Epithelial cell of proximal tubule (primary cell): ENCODE measurements at places on chromosomes 13 and 19.

DNA sequence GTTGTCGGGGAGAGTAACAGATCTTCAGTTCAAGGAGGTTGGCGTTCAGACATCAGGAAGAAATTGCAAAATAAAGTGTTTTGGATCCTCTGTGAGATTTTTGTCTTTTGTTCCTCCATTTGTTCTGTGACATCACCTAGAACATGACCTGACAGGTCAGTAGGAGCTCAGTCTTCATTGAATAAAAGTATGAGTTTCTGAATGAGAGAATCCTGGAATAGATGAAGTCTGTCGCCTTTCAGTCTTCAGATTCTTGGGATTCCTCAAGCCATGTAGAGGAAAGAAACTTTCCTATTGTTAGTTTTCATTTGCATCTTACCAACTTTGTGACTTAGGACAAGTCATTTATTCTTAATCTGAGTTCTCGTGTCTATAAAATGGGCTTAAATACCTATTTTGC is 14.4 kb downstream of the ARHGAP35 start:
- no peak for DNase-seq

DNA sequence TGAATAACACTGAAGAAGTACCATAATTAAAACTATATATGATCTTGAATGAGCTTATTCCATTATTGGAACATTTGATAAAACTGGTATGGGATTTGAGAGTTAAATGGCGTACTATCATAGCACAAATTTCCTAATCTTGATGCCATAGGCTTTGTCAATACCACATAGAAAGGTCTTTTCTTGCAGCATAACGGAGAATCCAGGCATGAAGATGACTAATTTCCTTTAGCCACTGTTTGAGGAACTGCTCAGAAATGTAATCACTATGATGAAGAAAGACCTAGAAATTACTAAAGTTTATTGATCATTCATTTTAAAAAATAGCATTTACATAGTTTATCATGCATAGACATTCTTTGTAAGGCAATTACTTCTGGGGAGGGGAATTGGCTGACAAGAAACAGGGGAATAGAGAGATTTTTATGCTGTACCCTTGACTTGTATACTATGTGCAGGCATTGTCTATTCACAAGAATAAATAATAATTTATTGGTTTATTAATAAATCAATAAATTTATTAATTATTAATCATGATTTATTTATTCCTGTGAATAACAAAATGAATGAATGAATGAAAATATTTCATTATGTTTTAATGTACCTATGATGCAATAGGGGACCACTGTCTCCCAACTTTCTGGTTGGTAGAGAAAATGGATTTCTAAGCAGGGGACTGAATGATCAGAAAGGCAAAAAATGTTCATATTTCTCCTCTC is 2676.6 kb downstream of the PCDH9 start:
- no peak for DNase-seq

- DNase-seq, result no peak
Observed at GRCh38 chr19:53007200-53007599, 6.5 kb upstream of the ERVV-1 start.

DNA sequence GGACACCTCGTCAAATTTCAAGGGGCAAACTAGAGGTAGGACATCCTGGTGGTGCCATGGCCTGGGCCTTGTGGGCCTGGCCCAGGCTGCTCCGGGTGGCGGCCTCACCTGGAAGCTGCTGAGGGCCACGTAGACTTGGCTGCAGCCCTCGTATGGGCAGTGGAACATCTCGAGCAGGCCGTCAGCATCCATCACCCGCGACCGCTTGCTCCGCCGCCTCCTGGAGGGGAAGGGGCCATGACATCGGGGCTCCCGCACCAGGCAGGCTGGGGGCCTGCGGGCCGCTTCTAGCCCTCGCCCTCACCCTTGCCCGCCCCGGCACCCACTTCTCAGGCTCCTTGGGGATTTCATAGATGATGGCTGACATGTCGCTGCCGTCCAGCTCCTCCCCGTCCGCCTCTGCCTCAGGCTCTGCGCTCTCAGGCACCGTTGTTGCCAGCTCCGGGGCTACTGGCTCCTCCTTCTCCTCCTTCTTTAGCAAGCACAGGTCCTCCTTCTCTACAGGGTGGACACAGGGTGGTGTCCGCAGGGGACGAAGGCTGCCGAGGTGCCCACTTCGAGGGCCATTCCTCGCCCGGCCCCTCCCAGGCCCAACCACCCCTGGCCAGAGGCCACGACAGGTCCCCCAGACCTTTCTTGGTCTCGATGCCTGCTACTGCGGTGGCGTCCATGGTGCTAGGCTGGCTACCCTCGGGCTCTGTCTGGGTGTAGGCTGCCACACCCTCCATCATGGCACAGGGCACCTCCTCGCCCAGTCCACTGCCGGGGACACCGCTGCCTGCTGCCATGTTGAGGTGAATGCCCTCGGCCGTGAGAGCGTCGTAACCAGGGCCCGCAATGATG is 6.0 kb upstream of the ELAVL3 start:
- no peak for DNase-seq

DNA sequence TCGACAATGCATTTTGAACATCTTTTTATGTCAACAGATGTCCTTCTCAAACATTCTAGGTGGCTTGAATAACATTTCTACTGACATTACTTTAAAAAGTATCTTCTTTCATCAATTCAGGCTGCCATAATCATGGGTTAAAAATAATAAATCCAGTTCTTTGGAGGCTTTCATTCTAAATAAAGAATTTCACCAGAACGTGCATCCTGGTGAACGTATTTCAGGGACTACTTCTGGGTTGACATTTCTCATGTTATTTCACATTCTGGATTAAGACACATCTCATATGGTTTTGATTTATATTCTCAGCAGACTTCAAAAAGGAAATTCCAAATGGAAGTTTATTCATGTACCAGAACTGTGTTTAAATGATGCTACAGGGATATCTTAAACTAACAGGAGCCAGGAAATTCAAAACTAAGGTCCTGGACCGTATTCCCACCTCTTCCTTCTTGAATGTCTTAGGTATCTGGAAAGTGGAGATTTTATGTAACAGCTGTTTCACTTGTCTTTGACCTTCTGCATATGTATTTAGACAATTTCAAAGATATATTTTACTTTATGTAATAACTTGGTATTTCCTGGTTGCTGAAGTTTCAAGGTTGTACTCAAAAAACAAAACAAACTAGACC is 107.2 kb downstream of the STARD13 start:
- DNase-seq, result no peak

GRCh38 chr13:46077265-46077664 is 24.7 kb upstream of the ZC3H13 start:
- DNase-seq, result no peak

DNA sequence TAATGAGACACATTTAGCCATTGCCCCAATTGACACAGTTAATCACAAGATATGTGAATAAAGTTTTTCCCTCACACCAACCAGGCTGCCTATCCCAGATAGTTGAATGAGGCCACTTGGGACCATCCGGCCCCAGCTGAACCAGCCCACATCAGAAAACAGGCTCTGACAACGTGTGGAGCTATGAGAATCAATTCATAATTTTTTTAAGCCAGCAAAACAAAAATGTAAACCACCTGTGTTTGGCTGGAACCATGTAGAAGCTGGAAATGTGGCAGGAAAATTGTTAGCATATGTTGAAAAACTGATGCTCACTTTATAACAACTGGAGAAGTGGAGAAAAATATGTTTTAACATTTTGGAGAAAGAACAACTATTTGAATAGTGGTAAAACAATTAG is 1161.3 kb downstream of the SLITRK1 start:
- no peak for DNase-seq

- DNase-seq, result no peak
Observed at GRCh38 chr13:49110913-49111170, 109.3 kb upstream of the MLNR start.

- DNase-seq, result no peak
Observed at GRCh38 chr13:53447456-53447855, 418.8 kb downstream of the OLFM4 start.

GRCh38 chr19:1313695-1314613 is 28.3 kb downstream of the EFNA2 start:
- DNase-seq, result no peak

- DNase-seq, result no peak
Observed at GRCh38 chr19:42401365-42402303, 11.5 kb upstream of the CNFN start.

- DNase-seq, result no peak
Observed at GRCh38 chr13:42996584-42996983, 4.5 kb upstream of the EPSTI1 start.

DNA sequence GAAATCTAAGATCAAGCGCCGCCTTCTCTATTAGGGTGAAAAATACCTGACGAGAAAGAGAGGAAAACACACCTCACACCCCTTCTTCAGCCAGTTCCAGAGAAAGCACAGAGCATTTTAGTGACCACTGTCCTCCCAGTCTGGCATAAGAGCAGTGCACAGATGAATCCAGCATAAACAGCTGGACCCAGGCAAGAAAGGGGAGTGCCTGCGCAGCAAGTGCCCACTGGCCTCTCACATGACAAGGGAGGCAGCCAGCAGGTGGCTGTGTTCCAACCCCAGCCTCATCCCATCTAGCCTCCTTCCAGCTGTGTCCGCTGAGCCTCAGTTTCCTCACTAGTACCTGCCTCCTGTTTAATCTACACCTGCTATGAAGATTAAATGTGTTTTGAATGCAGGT is 8.0 kb downstream of the MED26 start:
- DNase-seq, result no peak

- DNase-seq, result no peak
Observed at GRCh38 chr19:17909003-17909732, 23.6 kb upstream of the CCDC124 start.

DNA sequence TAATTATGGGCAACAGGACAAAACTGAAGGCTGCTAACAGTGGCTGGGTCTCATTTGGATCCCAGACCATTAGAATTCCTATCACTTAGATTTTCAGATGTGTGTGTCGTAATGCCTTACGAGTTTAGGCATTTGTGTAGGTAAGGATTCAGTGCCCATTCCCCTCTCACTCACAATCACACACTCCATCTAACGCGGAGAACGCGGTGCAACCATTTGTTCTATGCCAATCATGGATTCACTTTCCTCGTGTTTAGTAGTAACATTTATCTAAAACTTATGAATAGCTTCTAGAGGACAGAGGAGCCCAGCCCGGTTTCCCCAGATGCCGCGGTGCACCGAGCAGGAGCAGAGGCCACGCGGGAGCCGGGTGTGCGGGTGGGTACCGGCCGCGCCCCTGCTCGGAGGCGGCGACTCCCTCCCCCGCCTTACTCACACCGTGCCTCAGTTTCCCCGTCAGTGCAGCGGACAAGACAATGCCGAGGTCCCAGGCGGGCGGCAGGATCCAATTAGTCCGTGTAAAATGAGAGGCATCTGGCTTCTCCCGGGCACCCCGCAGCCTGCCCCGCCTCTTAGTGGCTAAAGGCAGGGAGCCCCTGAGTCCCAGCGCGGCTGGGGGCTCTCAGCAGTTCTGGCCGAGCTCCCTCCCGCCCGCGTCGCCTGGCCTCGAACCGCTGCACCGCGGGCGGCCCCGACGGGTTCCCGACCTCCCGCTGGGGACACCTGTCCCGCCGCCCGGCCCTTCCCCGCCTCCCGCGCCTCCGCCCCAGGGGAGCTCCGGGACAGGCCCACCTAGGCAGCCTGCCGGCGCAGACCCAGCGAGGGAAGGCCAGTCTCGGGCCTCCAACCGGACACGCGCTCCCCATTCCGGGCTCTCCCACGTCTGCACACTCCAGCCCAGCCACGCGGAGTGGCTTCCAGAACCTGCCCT is 5.9 kb upstream of the C1QTNF9B start:
- DNase-seq, result no peak

- DNase-seq, result no peak
Observed at GRCh38 chr13:97112446-97113152, 109.5 kb upstream of the MBNL2 start.

GRCh38 chr19:29690842-29691241 is 24.2 kb downstream of the C19orf12 start:
- DNase-seq, result no peak

DNA sequence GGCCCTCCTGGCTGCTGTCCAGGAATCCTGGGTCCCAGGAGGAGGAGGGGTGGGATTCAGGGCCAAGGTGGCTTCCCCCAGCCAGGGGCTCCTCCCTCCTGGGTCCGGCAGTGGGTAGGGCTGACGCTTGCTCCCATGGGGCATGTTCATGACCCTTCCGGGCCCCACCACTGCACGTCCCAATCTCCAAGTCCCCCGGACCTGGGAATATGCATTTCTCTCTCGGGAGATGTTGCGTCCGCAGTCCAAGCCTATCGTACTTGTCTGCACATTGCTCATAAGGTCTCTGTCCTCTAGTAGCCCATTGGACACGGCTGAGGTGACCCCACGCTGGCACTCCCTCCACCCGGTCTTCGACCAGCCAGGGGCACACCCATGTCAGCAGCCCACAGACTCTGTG is 192.3 kb downstream of the TEX29 start:
- no peak for DNase-seq

DNA sequence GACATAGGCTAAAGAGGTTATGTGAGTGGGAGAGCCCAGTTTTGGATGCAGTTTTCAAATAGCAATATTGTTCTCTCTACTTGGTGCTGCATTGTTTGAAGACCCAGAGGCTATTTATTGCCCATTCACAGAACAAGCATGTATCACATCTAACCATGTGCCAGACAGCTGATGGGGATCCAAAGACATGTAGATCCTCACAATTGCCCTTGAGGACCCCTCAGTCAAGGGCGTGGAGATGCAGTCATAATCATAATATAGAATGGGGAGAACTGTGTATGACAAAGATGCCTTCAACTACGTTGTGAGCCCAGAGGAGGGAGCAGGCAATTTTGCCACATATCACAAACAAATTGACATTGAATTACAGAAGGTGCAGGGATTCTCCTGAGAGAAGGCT is 70.5 kb downstream of the NHLRC3 start:
- DNase-seq, result no peak

DNA sequence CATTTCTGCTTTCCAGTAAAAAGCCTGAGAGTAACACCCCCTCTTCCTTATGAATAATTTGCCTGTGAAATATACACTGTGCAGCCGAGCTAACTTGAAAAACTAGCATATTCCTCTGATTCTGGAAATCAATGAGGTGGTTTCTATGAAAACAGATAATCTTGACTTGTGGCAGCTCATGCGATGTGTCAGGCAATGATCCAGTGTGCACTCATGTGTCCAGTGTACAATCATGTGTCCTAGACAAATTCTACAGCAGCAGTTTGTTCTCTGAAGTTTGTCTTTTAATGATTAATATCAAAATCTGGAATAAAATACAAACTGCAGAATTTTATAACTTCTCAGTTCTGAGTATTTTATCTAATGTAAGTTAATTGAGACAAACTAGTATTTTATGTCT is 2213.9 kb upstream of the PCDH20 start:
- no peak for DNase-seq

DNA sequence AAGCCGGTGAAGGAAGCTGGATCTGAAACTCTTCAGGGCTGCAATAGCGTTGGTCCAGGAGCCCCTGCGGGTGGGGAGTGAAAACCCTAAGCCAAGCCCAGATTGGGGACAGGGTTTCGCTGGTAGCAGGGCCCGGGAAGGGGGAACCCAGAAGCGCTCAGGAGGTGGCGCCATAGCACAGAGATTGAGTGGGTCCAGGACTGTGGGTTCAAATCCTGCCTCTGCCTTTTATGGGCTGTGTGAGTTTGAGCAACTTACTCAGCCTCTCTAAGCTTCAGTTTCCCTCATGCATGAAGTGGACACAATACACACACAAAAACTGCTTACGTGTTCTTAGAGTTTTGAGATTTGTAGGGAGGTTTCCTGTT is 8.3 kb upstream of the SYCN start:
- DNase-seq, result no peak

GRCh38 chr13:50140153-50140552 is 124.9 kb downstream of the KCNRG start:
- no peak for DNase-seq
